ENCODE measurements at places on chromosomes 6 and 20.

- DNase-seq, result no peak
Observed at GRCh38 chr6:25472306-25472705, 179.7 kb upstream of the SCGN start.

GRCh38 chr6:167058261-167058660 is 59.1 kb downstream of the CEP43 start:
- DNase-seq, result no peak

DNA sequence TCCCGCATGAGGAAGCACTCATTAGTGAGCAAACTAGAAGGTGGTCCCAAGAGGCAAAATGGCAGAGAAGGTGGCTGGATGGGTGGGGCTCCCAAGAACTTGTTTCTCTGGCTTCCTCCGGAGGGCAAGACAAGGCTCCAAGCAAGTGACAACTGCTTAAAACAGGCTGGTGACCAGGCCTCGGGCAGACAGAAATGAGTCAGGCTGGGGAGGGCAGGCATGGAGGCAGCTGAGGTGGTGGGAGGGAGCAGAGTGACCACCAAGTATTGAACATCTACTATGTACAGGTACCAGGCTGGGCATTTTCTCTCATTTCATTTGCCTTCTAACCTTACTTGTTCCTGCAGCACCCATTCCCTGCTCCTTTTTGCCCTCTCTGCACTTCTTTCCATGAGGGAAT is 33.4 kb downstream of the TNXB start:
- no peak for DNase-seq

GRCh38 chr6:51057296-51057695 is 238.6 kb downstream of the TFAP2B start:
- no peak for DNase-seq

DNA sequence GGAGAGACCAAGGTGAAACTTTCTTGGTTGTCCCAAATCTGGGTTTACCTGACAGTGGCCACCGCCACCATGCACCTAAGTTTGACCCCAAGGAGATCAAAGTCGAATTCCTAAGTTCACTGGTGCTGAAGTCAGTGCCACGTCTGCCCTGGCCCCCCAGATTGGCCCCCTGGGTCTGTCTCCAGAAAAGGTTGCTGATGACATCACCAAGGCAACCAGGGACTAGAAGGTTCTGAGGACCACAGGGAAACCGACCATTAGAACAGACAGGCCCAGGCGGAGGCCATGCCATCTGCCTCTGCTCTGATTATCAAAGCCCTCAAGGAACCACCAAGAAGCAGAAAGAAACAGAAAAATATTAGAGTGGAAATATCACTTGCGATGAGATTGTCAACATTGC is 91.2 kb downstream of the DLL1 start:
- no peak for DNase-seq

DNA sequence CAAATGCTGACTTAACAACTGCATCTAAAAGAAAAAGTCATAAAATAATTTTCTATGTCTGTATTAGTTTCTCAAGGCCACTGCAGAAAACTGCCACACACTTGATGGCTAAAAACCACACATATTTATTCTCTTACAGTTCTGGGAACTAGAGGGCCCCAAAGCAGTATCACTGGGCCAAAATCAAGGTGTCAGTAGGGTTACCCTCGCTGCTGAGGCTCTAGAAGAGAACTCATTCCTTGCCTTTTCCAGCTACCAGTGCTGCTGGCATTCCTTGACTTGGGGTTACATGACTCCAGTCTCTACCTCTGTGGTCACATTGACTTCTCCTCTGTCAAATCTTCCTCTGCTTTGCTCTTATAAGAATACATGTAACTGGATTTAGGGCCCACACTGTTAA is 124.6 kb upstream of the THEMIS start:
- DNase-seq, result no peak

- DNase-seq, result no peak
Observed at GRCh38 chr6:134005800-134006199, 46.6 kb downstream of the SLC2A12 start.

- DNase-seq, result no peak
Observed at GRCh38 chr6:43181621-43181941, 415 bp upstream of the CUL9 start.

DNA sequence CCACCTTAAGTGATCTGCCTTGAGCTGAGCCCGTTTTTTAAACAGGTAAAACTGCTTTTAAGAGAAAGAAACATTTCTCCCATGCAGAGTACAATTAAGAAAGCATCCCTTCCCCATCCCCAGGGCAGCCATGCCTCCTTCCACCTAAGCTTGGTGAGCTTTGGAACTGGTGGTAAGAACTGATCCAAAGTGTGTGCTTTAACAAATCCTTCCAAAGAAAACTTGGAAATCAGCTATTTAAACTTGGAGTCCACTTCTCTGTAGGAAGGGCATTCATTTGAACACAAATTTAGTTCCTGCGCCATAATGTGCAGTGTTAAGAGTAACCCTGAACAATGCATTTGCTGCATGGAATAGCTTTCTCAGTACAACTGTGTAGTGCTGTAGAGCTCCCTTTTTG is 17.0 kb downstream of the GMDS start:
- no peak for DNase-seq

GRCh38 chr20:31979713-31980426 is 11.9 kb downstream of the XKR7 start:
- no peak for DNase-seq

GRCh38 chr6:44831002-44831610 is 443.6 kb downstream of the CDC5L start:
- no peak for DNase-seq

DNA sequence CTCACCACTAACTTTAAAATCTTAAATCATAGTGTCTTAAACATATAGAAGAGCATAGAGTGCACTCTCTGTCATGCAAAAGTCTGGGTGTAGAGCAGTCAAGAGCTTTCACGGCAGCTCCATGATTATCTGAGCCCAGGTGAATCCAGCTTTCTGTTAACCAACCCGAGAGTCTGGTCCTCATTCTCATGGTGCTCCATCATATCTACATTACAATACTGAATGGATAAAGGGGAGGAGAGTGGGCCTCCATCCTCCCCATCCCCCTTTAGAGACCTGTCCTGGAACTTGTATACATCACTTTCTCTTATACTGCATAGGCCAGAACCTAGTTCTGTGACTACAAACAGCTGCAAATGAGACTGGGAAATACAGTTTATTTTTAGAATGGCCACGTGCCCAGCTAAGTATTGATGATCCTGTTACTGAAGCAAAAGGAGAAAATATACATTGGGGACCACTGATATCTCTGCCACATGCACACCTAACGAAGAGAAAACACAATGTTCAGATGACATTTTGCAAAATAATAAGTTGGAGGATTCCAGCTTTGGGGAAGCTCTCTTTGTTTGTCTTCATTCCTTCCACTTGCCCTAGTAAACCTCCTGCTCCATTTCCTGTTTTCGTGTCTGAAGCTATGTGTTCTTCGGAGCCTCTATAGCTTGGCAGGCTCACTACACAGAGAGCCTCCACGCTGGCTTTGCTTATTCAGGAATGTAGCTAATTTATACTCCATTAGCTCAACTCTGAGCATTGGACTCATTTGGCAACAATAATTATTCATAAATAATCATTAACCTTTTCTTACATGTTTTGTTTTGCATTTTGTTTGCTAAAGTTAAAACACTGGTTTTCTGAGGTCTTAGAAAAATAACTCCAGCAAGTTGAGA is 110.1 kb downstream of the IYD start:
- no peak for DNase-seq

DNA sequence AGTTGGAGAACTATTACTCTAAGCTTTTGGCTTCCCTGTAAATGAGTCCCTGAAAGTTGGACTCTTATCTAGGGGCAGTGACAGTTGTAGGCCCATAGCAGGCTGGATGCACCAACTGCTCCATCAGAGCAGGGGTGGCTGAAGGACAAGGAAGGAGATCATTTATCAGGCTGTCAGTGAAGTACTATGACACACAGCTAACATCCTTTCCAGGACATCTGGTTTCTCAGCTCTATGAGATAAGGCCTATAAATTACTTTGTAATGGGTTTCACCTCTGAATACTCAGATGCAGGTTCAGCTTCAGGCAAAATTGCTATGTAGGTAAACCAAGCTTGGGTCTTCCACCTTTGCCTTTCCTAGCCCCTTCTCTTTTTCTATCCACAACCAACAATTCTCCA is 468.5 kb downstream of the KIF16B start:
- DNase-seq, result no peak

- no peak for DNase-seq
Observed at GRCh38 chr6:154742891-154743290, 9.7 kb downstream of the SCAF8 start.

GRCh38 chr6:49462599-49462926 is 490 bp downstream of the MMUT start:
- no peak for DNase-seq

DNA sequence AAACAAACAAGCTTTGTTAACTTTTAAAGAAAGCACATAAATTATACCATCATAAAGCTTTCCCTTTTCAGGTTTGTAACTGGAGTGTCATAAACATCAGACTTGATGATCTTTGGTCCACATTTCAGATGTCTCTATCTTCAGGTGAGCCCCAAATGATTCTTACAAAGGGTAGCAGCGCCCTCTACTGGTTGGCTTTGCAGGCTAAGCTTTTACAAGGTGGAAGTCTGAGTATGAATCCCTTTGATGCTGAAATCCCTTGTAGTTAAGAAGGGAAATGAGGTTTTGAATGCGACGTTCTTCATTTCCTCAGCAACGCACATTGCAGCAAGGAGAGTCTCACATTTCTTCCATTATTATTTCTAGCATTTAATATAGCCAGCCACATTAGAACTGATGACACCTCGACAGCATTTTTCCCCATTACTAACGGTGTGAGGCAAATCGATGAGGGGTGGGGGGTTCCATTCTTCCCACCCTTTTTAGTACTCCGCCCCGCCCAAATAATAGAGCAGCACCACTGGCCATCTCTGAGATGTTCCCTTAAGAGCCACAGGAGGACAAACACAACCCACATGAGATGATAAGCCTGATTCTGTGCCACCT is 126.3 kb upstream of the NT5E start:
- peak; percentile 84 for DNase-seq

GRCh38 chr6:165686596-165687365 is 23.7 kb upstream of the PDE10A start:
- DNase-seq, result no peak

GRCh38 chr6:75882734-75883133 is 133.7 kb downstream of the MYO6 start:
- DNase-seq, result no peak

GRCh38 chr20:50320005-50320900 is 129.6 kb downstream of the CEBPB start:
- no peak for DNase-seq

DNA sequence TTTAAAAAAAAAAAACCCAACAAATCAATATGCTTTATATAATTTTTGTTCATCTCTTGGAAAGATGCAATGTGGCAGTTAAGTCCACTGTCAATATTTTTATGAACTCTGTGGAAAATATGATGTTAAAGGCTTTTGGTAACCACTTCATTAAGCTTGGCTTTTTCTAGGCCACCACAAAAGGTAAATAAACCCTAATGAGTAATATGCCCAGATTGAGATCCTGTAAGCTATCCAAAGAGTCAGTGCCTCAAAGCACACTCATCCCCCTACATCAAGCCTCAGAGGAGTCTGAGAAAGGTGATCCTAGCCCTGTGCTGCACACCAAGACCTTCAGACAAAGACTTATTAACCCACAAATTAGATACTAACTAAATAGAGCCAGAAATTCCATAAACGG is 121.1 kb downstream of the CDC5L start:
- DNase-seq, result no peak

GRCh38 chr20:54118220-54119001 is 48.0 kb upstream of the BCAS1 start:
- no peak for DNase-seq

DNA sequence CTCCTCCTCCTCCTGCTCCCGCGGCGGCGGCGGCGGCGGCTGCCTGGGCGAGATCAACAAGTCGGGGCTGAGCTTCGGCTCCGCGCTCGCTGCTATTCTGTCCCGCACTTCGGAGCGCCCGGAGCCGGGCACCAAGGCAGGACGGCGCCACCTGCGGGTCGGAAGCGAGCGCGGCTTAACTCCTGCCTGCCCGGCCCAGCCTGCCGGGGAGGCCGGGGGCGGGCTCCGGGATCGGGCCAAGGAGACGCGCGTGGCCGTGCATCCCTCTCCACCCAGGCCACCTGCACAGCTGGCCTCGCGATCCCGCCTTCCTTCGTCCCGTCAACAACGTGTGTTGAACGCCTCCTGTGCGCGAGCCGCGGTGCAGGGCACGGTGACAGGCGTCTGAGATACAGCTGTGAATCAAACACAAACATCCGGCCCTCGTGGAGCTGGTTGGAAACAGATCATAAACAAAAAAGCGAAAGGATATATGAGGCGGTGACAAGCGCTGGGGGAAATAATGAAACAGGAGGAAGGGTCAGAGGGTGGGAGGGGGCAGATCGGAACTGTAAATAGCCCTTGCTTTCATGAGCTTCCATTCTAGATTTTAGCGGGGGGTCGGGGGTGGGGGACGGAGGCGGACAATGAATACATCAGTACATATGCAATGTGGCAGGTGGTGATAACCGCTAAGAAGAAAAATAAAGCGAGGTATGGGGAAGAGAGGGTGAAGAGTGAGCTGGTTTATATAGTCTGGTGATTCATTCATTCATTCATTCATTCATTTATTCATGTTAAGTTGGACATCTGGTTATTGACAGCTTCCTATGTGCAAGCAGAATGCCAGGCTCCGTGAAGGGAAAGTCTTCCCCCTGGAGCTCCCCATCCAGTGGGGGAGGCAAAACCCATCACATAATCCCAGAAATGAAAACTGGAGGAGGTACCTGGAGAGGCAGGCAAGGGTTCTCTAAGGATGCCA is 2.0 kb upstream of the KCNB1 start:
- peak; percentile 79 for DNase-seq

- DNase-seq, result no peak
Observed at GRCh38 chr20:61686051-61686936, 379.4 kb downstream of the TAF4 start.

- DNase-seq, result no peak
Observed at GRCh38 chr6:3450888-3451287, 6.0 kb downstream of the SLC22A23 start.

DNA sequence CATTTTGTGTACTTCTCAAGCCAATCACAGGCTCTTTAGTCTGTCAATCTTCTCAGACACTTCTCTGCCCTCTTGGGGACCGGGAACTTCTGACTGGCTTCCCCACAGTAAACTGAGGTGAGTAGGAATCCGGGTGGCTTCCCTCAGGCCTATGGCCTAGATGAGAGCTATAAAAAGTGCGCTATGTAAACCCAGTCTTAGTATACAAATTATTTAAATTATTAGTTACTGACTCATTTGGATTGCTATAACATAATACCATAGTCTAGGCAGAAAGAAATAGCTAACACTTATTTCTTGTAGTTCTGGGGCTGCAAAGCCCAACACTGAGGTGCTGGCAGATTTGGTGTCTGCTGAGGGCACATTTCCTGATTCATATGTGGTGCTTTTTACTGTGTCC is 109.2 kb upstream of the MCHR2 start:
- DNase-seq, result no peak

Measured in stimulated activated naive CD8-positive, alpha-beta T cell treated with anti-CD3 and anti-CD28 coated beads, Interleukin-15, Interleukin-2, amounts not matched to agents 100 U/mL and 50 U/mL, for 24 hours (primary cell).